ENCODE measurements at places on chromosomes 7 and 10. TPM values are rescaled to one million over a fixed set of nuclear protein-coding genes. Genes with fewer than 3 reads are reported as not detected.

The SLC26A5 gene
- total RNA-seq: not detected

The NPY4R gene
- total RNA-seq: not detected

The GALNT11 gene
- 19.8 TPM for total RNA-seq

The UNC5B gene
- 6.3 TPM for total RNA-seq

The LBX1 gene
- total RNA-seq: 3.1 TPM

The CNPY4 gene
- total RNA-seq: 25.6 TPM
